Daoy (cell line): ENCODE measurements at places on chromosomes 6 and 20. TPM values are rescaled to one million over a fixed set of nuclear protein-coding genes. Genes with fewer than 3 reads are reported as not detected.
A peak's percentile ranks its signal among the peaks of the same experiment; 100 is the strongest.

DNA sequence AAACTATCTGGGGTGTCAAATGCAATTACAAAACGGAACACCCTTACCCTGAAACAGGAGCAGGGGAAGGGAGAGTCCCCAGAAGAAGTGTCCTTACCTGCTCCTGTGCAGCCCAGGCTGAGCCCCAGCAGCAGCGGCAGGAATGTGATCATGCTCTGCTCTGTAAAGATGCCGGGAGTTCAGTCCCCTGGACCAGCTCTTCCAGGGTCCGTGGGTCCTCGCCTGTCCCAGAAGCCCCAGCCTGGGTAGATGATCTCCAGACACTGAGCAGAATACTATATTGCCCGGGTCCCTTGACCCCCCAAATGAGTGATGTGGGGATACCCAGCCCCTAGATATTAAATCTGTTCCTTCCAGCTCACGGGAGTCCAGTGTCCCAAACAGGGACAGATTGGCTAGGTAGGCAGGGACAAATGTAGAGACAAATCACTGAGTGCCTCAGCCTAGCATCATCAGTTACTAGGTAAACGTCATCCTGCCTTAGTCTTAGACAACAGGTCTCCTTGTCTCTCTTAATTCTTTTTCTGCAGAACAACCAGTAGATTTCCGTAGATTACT is at the start of gene HLA-DMB:
TSS of gene HLA-DMB (minus strand) at position 373 of the 558 bp plus-strand sequence. CDS start at position 152, 221 bp downstream.
- DNase-seq, result peak; percentile 81

DNA sequence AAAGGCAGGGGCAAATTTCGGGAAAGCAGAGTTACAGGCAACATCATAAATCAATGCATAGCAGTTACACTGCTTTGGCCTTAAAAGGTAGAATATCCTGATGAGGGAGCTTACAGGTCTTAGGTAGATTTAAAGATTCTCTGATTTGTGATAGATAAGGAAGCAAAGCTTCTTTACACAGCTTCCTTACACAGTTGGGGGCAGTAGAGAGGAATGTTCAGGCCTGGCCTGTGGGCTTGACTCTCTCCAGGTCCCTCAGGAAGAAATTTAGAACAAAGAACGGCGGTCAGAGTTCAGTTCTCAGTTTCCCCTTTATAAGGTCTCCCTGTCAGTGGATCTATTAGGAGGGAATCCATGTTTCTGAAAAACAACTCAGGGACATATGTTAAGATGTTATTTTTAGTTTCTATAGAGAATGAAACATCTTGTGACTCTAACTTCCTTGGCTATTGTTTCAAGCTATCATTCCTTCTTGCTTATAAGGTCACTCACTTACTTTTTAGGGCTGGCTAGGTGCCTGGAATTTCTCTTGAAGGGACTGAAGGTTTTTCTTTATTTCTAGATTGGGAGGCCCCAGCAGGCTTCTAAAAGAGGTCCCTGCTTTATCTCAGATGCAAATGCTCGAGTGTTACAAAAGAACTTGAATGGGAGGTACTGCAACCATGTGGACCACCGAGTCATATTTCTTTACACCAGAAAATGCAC is 11.8 kb downstream of the HLA-B start:
- no peak for DNase-seq

DNA sequence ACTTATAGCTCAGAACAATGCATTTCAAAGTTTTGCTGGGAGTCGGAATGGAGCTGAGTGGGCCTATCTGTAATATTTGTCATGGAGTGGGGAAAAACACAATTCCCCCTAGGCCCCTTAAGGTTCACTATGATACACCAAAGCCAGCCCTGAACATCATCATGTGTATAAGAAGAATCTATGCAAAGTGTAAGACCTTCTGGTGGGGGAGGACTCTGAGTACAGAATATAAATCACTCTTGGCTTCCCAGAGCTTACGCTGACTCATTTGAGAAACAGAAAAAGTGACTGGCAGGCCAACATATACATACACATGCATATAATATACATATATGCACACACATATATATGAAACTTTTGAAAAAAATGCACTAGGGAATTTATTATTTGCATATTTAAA is 54.1 kb upstream of the UBR2 start:
- no peak for DNase-seq

Gene NINL
- total RNA-seq, result 3.3 and 5.8 TPM in 2 replicates

DNA sequence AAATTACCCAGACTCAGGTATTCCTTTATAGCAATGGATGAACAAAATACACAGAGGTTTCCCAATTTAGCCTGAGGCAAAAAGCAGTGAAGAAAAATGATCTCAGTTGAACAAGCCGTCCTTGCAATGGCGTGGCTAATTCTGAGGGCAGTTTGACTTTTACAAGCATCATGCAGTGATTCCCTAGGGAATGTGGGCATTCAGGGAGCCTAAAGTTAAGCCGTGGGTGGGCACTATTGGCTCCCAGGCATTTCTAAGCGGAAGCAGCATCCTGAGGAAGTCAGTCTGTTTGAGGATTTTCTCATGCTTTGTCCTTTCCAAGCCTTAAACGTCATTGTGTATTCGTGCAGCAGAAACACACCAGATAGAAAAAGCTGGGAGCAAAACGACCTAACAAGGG is 133.9 kb downstream of the MYLK4 start:
- DNase-seq, result no peak

- peak; percentile 18 for DNase-seq
These were observed 1.6 kb downstream of the INSM1 start for GRCh38 chr20:20369250-20370093.

- DNase-seq, result no peak
These were observed 1087.6 kb upstream of the CITED2 start for GRCh38 chr6:140462076-140462452.

- DNase-seq, result no peak
These were observed 500.3 kb upstream of the ADGRB3 start for GRCh38 chr6:68134796-68135195.

- peak; percentile 78 for DNase-seq
These were observed 288.5 kb upstream of the STXBP5 start for GRCh38 chr6:146915671-146916127.
